ENCODE measurements at places on chromosomes 4 and X.

GRCh38 chr4:4595252-4595651, 53.4 kb upstream of the STX18 start:
- no peak for DNase-seq

GRCh38 chr4:153067376-153067775, 131.3 kb downstream of the FHDC1 start:
- no peak for DNase-seq

- no peak for DNase-seq
Measured at GRCh38 chrX:130789793-130790192, 113.2 kb downstream of the ENOX2 start.

DNA sequence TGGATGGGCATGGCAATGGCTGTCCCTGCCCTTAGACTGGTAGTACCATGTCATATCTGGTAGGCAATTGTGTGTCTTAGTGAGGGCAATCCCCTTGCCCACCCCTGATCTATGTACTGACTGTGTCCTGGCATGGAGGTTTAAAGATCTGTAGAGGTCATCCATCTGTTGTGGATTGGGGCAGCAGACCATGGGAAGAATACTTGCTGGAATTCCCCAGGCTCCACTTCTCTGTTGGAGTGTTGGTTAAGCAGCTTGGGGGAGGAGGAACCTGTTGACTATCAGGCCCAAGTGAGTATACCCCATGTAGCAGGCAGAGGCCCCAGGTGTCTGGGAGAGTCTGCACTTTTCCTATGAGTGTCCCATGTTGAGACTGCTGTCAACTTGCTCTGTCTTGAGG, 246.7 kb upstream of the DIPK2B start:
- no peak for DNase-seq

- no peak for DNase-seq
Measured at GRCh38 chrX:31356275-31357212, 284.7 kb upstream of the FTHL17 start.

DNA sequence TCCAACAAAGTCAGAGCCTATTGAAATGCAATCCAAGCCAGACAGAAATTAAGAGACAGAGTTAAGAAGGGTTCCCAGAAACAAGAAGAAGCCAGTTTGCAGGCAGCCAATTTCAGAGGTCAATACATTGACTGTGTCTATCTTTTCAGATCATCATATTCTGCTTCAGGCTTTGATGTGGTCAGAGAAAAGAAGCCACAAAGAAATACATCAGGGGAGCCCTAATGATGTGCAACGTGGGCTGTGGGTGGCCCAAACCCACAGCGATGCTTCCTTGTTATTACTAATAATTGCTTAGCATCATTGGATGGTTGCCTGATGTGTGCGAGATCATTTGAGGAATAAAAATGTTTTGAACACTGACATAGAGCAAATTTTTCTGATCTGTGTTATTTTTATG, 99.0 kb upstream of the DUSP21 start:
- no peak for DNase-seq

GRCh38 chr4:47203593-47203992, 172.2 kb downstream of the GABRB1 start:
- no peak for DNase-seq

GRCh38 chr4:76607266-76607799, 172.3 kb downstream of the SHROOM3 start:
- no peak for DNase-seq

- no peak for DNase-seq
Measured at GRCh38 chrX:36978886-36979285, 29.3 kb upstream of the FAM47C start.

DNA sequence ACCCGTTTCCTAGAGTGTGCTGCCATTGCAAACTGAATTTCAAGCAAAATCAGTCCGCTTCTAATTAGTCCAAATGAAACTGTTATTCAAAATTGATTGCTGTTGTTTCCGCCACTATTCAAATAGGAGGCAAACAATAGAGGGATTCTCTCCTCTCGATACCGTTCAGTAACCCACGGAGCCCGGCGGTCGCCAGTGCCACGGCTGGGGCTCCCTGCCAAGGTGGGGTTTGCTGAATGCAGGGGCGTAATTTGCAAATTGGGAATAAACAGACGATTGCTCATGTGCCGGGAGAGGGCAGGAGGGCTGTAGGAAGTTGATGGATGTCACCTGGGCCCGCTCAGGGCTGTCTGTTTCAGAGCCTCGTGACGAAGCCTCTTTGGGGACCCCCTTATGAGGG, 8.8 kb downstream of the ADRA2C start:
- DNase-seq = no peak

GRCh38 chrX:17597836-17598439, 139.4 kb upstream of the SCML1 start:
- peak; percentile 59 for DNase-seq

- DNase-seq = no peak
Measured at GRCh38 chr4:183360161-183360919, 38.1 kb upstream of the CLDN24 start.

DNA sequence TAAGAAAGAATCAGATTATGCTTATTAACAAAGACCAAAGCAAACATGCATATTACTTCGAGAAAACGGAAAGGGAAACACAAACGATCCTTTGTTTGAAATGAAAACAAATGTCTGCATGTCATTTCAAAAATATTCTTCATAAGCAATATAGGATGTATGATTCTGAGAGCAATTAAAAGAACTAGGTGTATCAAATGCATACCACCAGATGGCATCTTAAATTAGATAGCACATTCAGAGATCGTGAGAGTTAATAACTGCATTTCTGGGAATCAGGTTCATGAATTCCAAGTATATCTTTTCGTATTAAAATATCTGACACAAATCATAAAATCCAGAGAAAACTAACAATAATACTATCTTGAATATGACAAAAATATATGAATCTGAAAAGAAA, 159.5 kb downstream of the PPP3CA start:
- DNase-seq = no peak

GRCh38 chr4:62210486-62210885, 1010.4 kb downstream of the ADGRL3 start:
- no peak for DNase-seq

- DNase-seq = no peak
Measured at GRCh38 chr4:83905952-83906351, 370.0 kb downstream of the GPAT3 start.

- DNase-seq = no peak
Measured at GRCh38 chrX:150849996-150850720, 48.3 kb downstream of the CD99L2 start.

- no peak for DNase-seq
Measured at GRCh38 chrX:12426420-12426819, 288.1 kb downstream of the FRMPD4 start.

DNA sequence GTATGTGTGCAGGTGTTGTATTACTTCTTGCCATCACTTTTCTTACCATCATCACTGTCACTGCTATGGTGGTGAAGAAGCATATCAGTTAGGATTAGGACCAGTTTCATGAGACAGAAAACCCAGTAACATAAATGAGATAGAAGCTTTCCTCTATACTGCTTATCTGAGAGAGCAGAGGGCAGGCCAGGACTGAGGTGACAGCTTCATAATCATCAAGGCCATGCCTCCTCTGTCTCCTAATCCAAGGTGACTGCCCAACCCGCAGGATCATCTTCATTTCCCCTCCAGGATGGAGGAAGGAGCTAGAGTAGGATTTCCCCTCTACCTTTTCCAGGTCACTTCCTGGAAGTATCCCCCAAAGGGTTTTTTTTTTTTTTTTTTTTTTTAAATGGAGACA, 35.4 kb downstream of the TMEM131L start:
- DNase-seq = no peak

- no peak for DNase-seq
Measured at GRCh38 chr4:147724468-147725201, 7.3 kb upstream of the ARHGAP10 start.
